ENCODE measurements at places on chromosomes 6 and 20.

- no peak for DNase-seq
Measured at GRCh38 chr6:2221726-2222274, 23.6 kb downstream of the GMDS start.

DNA sequence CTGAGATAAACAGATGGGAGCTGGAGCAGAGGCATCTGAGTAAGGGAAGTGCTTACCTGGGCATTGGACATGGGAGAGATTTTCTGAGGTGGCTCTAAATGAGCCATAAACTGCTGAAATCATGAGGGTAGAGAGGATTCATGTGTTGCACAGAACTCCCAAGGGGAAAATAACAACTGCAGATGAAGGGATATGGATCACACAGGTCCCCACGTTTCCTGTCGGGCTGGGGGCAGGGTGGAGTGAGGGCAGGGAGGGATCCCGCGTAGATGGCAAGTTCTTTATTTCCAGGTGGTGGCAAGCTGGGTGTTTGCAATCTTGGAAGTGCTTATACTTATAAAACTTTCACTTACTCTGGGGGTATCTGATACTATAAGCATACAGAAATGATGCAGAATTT lies 422.6 kb upstream of the FLRT3 start:
- no peak for DNase-seq

DNA sequence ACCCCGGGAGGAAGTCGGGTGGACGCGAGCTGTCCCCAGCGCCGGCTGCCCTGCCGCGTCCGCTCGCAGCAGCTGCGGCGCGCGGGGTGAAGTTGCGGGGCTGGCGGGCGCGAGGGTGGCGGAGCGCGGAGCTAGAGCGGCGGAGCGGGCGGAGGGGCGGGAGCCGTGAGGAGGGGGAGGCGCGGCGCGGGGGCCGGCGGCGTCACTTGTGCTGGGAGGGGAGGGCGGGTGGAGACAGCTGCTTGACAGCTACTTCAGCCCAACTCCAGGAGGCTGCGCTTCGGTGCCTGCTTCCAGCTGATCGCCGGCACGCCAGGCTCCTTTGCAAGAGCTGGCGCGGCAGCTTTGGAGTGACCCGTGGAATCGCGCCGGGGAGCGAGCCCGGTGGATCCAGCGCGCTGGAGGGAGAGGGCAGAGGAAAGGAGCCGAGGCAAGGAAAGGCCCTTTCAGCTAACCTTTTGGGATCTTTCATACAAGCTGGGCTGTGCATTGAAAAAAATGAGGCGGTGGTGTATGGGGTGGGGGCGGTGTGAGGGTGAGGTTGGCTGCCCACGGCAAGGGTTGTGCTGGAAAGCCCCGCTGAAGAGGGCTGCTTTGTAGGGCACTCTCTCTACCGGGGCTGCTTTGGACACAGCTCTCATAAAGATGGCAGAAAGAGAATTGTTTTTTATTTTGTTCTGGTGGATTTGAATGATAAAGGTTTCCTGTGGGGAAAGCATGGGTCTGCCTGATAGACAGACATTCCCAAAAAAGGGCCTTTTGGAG lies 24.6 kb downstream of the RIPOR2 start:
- peak; percentile 49 for DNase-seq

- no peak for DNase-seq
Measured at GRCh38 chr6:7580927-7581618, 8.9 kb upstream of the SNRNP48 start.

GRCh38 chr20:50980851-50981713 lies 22.5 kb downstream of the MOCS3 start:
- peak; percentile 75 for DNase-seq

DNA sequence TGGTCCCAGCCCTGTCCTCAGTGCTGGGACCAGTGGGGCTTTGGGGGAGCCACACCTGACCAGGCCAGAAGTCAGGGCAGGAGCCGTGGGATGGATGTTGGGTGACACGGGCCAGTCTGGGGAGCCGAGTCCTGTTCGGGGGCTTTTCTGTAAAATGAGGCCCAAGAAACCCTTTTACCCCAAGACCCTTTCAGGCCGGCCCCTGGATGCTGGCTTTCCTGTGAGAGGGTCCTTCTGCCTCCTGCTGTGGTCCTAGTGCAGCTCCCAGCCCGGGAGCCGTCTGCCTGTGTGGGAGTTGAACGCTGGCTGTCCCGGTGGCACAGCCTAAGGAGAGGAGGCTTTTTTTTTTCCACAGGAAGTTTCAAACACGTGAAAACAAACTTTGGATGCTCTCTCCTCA lies 123.2 kb downstream of the TMEM242 start:
- DNase-seq = no peak

GRCh38 chr6:153125032-153125431 lies 6.0 kb downstream of the RGS17 start:
- no peak for DNase-seq

- DNase-seq = no peak
Measured at GRCh38 chr6:25899123-25899522, 25.1 kb upstream of the SLC17A3 start.

- DNase-seq = peak; percentile 22
Measured at GRCh38 chr6:89145091-89145955, 532 bp upstream of the PM20D2 start.

DNA sequence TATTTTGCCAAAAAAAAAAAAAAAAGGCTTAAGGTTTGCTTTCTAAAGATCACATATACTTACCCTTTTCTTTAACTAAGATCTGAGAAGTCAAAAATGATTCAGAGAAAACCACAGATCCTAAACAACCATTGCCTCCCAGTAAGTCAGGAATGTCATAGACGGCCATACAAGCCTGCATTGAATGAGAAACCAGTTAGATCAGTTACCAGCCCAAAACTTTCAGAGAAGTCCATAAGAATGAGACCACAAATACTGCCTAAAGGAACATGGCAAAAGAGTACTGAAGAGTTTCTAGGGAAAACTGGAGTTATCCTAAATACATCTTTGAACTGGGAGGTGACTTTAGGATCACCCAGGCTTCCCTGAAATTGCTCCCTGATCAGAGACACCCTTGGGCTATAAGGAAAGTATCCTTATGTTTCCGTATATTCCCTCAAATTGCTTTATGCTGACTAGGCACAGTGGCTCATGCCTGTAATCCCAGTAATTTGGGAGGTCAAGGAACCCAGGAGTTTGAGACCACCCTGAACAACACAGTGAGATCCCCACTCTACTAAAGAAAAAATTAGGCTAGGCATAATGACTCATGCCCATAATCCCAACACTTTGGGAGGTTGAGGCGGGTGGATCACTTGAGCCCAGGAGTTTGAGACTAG lies 79.4 kb upstream of the SLC4A11 start:
- DNase-seq = no peak

DNA sequence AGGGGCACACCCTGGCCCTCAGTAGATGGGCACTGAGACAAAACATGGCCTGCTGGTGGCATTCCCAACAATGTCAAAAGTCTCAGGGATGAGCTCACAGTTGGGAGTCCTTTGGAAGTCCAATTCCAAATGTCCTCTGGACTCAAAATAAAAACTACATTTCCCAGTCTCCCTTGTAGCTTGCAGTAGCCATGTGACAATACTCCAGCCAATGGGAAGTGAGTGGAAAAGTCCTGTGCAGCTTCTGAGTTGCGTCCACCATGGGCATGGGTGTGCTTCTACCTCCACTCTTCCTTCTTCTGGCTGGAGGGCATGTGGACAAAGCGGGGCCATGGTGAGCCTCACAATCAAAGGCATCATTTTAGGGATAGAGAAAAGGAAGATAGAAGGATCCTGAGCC lies 5.8 kb upstream of the ADAM33 start:
- DNase-seq = peak; percentile 75

DNA sequence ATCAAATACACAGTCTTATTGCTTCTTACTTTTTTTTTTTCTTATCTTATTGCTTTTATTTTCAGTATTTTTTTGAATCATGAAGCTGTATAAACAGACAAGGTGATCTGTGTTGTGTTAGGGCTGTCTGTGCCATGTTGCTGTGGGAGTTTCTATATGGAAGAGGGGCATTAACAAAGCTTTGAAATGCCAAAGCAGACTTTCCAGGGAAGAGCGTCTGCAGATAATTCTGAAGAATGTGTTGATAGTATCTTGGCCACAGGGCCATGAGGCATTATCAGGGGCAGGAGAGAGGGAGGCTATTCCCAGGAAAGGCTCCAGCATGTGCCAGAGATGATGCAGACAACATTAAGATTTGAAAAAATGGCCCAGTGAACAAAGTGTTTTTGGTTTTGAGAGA lies 354.5 kb downstream of the UTRN start:
- DNase-seq = no peak

- DNase-seq = no peak
Measured at GRCh38 chr6:31870385-31870921, 7.8 kb upstream of the NEU1 start.

GRCh38 chr20:438571-439469 lies 23.5 kb downstream of the TBC1D20 start:
- no peak for DNase-seq

DNA sequence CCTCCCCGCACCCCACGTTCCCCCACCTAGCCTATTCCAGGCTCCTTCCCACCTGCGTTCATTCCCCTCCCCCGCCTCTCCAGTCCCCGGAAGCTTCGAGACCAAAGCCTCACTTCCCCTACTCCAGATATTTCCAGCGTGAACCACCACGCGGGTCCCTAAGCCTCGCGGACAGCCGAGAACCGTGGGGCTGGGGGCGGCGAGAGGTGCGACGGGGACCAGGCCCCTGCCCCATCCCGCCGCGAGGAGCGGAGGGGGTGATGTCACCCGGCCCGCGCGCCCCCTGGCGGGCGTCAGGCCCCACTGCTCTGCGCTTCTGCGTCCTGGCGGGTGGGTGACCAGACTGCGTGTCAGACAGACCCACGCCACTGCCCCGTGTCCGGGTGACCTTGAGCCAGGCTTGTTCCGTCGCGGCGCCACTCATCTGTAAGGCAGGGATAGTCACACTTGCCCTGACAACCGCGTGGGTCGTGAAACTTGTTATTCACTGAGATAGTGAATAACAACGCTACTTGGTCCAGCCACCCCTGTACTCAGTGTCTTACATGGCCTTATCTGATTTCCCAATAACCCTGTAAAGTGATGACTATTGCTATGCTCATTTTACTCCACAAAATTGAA lies 9.0 kb upstream of the HSP90AB1 start:
- peak; percentile 60 for DNase-seq

- no peak for DNase-seq
Measured at GRCh38 chr20:40778894-40779496, 90.0 kb upstream of the MAFB start.

- peak; percentile 31 for DNase-seq
Measured at GRCh38 chr6:157050537-157051265, 272.6 kb downstream of the TMEM242 start.

GRCh38 chr20:57842720-57843119 lies 132.9 kb upstream of the PMEPA1 start:
- no peak for DNase-seq

GRCh38 chr20:11777387-11778205 lies 140.1 kb upstream of the BTBD3 start:
- peak; percentile 54 for DNase-seq

- peak; percentile 47 for DNase-seq
Measured at GRCh38 chr6:149851461-149852110, 12.6 kb downstream of the LRP11 start.

DNA sequence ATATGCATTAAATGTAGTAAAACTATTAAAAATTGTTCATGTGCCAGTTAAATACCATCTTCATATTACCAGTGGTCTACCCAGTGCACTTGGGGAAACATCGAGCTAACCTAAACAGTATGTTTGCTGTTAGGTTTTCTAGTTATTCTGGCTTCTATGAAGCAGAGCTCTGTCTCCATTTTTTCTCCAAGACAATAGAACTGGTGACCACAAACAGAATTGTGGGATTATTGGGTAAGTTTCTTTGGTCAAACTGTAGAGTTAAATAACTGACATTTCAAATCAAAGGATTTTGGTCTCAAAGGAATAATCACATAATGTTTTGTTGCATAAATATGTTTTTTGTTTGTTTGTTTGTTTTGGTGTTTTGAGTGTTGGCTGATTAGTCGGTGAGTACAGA lies 40.5 kb upstream of the EDN3 start:
- DNase-seq = no peak

- no peak for DNase-seq
Measured at GRCh38 chr6:161745594-161746141, 471.8 kb upstream of the AGPAT4 start.

- DNase-seq = no peak
Measured at GRCh38 chr6:42565823-42566613, 2.2 kb downstream of the UBR2 start.

GRCh38 chr6:169341706-169342105 lies 88.1 kb upstream of the THBS2 start:
- no peak for DNase-seq

DNA sequence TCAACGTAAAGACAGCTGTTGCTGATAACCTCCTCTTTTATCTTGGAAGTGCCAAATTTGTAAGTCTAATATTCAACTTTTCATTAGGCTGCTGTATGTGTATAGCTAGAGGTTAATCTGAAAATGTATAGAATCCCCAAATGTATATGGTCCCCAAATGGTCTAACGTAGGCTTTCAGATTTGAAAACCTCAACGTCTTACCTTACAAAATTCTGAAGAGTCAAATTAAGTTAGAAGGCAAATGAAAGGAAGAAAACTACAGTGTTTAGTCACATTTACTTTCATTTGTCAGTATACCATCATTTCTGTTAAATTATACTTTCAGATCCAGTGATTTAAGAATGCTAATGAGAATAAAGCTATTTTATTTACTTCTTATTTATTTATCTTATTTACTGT lies 256.9 kb downstream of the ARHGAP18 start:
- no peak for DNase-seq

DNA sequence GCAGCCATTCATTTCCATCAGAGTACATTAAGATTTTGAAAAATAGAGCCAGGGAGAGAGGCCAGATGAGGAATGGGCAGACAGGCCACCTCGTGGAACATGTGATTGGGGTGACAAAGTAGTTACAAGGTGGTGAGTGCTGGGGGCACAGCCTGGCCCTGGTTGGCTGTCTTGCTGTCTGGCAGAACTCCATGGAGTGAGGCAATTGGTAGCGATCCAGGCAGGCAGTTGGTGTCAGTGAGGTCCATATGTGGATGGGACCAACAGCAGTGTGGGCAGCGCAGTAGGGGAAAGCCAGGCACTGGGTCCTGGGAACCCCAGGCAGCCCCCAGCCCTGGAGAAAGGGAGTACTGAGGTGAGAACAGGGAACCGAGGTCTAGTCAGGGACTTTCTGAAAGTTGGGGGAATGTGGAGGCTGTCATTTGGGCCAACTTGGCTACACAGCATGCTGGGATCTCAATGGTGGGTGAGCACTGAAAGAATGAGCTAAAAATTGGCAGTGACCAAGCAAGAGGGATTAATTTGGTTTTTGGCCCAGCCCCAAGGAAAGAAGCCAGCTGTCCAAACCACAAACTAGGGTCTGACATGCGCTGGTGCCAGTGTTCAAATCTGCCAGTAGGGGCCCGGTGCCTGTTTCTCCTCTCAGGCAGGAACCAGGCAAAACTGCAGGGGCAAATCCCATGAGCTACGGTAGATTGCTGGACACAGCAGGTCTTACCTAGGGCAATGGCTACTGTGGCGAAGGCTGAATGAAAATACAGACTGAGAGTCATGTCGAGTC lies 61.4 kb upstream of the E2F3 start:
- DNase-seq = no peak

- DNase-seq = no peak
Measured at GRCh38 chr20:48333707-48334106, 494.1 kb downstream of the PREX1 start.

DNA sequence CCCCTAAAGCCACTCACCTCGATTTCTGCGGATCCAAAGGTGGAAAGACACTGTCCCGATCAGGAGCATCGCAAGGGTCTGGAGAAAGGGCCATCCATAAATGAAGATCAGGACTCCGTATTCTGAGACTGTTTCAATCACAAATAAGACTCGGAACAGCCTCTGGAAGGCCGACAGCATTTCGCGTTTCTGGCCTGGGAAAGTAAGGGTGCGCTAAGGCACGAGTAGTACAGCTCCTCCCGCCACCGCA lies 44.6 kb downstream of the DPPA5 start:
- DNase-seq = no peak

- no peak for DNase-seq
Measured at GRCh38 chr20:41952166-41952565, 334.0 kb upstream of the CHD6 start.
